SK-N-DZ (cell line): ENCODE measurements at places on chromosomes 16 and 17.

DNA sequence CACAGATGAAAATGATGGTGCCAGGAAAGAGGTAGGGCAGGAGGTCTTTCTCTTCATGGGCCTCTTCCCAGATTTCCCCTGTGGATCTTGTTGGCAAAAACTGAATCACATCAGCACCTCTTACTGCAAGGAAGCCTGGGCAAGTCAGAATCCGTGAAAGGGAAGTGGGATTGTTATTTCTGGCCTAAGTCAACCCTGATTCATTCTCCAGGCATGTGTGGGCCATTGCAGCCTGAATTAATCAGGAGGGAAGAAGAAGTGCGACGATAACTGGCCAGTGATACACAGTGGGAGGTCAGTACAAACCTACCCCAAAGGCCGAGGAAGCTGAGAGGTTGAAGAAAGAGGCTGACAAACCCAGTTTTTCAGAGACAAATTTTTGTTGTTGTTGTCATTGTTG, 17.9 kb upstream of the NSMCE1 start:
- no peak for DNase-seq

DNA sequence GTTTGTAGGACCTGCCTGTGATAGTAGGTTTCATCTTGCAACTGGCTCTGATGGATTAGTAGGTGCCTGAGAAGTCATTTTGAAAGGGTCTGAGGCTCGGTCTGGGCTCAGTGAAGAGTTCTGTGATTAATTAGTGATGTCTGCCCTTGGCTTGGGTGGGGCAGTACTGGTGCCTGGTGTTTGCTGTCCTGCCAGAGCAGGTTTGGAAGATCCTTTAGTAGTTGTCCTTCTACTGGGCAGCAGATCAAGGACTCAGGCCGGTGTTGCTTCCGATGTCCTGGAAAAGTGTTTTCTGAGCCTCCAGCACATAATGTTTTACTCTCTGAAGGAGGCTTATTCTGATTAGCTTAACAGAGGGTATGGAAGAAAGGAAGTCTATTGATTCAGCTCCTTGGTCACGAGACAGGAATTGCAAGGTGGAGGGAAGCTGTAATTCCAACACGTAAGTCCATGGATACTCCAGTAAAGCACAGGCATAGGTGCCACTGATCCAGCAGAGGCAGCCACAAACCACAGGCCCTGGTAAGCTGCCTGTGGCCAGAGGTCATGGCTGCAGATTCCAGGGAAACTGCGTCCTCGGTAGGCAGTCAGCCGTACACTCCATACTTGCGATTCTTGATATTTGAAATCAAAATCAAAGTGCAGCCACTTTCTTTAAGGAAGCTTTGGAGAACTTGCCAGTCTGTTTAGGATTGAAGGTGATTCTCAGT, 18.7 kb downstream of the HLF start:
- no peak for DNase-seq

DNA sequence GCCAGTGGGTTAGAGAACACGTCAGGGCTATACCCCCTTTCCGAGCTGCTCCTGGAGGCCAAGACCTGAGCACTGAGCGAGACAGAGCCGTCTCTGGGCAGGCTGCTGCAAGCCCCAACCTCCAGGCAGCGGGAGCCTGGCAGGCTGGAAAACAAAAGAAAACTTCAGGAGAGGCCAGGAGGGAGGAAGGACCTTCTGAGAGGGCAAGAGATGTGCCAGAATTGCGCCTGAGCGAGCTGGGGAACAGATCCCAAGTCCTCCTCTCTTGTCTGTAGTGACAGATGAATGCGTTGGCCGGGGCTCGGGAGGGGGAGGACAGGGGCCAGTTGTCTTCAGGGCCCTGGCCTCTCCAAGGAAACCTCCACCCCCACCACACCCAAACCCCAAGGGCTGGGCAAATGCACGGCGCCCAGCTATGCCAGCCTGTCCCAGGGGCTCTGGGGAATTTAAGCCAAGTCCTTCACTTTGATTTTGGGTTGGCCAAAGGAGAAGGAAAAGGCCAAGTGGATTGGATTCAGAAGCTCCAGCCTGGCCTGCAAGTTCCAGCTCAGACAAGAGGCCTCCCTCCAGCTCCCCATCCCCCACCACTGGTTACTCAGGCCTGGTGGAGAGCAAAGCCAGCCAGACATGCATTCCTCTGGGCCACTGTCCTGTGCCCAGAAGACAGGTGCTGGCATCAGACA, 18.1 kb downstream of the SDK2 start:
- DNase-seq = no peak

DNA sequence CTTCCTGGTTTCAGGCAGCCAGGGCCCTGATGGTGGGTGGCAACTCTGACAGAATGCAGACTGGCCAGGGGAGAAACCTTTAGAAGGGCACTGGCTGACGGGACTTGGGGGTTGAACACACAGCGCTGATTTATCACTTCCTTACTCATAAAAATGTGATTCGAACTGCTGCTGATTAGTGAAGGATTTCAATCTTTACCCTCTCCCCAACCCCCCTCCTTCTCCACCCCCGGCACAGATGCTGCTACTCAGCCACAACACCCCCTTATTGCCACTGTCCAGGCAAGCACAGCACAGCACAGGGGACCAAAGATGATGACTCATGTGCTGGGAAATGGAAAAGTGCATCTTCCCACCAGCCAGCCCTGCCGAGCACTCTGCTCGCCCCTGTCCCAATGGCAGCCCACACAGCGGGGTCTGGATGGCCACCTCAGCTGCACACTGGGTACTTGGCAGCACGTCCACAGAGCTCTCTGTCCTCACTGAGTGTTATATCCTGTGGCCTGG, 70.1 kb downstream of the SMG6 start:
- no peak for DNase-seq

- no peak for DNase-seq
Observed at GRCh38 chr16:56716761-56717160, 13.2 kb upstream of the NUP93 start.

- DNase-seq = no peak
Observed at GRCh38 chr16:58488531-58488930, 11.4 kb upstream of the NDRG4 start.

DNA sequence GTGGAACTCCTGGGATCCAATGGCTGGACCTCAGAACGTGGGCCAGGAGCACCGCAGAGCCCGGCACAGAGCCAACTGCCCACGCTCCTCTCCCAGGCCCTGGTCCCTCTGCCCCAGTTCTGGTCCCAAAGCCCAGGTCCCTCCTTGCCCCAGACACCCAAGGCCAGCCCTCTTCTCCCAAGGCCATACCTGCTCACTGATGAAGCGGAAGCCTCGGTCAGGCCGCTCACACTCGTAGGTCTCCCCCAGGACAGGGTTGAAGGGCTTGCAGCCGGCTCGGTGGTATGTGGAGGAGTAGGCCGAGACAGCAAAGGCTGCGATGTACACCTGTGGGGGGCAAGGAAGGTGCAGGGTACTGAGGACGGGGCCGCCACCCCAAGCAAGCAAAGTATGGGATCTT, 8.5 kb downstream of the OSBPL7 start:
- no peak for DNase-seq

DNA sequence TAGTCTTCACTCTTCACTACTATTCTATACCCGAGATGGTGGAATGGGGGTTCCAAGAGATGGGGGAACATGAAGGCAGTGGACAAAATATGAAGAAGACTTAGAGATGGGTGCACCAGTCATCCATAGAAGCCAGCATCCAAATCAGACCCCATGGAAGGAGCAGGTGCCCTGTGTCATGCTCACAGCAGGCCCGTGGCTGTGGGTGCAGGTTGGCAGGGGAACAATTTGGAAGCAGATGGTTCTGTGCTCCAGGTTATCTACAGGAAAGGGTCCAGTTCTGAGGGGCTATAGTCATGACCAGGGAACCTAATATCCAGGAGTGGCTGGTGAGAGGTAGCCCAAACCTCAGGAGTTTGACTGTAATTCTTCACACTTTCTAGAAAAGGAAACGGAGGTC, 9.6 kb upstream of the LPCAT2 start:
- no peak for DNase-seq

- DNase-seq = no peak
Observed at GRCh38 chr17:45091778-45092425, 30.8 kb downstream of the NMT1 start.

DNA sequence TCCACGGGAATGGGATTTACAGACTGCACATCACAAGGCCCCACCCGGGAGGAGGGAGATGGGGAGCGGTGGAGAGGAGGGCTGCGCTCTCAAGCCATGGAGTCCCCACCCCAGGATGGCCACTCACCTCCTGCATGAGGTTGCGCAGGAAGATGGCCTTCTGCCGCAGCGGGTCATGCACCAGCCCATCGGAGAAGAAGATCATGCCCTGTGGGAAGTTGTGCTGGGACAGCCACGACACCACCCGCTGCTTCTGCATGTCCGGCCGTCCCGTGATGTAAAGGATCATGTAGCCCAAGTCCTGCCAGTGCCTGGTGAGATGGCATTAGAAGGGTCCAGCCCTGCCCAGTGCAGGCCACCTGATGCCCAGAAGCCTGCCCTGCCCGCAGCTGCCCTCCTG, 17.0 kb downstream of the PIMREG start:
- no peak for DNase-seq

DNA sequence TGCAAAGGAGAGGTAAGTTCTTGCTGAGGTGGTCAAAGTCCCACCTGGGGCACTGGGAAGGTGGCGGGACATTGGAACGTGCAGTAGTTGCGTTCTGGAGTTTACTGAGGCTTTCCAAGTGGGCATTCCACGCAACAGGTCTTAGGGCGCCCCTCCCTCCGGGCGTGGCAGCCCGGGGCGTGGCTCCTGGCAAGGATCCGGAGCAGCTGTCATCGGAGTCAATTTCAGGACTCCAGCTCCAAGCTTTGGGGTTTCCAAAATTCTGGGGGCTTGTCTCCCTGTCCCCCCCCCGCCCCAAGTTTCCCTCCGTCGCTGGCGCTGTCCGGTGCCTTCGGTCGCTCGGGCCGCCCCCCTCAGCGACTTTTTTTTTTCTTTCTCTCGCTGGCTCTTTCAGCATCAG, 43.1 kb upstream of the AMZ2 start:
- no peak for DNase-seq
